ENCODE measurements at places on chromosomes 5 and 9.

DNA sequence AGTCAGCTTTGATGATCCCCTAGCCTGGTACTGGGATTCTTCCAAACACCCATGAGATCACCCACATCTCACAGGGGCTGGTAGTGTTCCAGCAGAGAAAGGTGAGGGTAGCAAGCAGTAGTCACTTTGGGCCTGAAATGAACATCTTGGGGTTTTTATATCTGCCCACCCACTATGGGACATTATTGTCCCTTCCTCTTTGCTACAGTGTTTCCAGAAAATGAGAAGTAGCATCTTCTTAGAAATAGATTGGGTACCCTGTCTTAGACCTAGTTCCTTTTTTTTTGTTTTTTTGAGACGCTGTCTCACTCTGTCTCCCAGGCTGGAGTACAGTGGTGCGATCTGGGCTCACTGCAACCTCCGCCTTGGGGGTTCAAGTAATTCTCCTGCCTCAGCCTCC, 249.2 kb upstream of the ANKRD55 start:
- no peak for DNase-seq

DNA sequence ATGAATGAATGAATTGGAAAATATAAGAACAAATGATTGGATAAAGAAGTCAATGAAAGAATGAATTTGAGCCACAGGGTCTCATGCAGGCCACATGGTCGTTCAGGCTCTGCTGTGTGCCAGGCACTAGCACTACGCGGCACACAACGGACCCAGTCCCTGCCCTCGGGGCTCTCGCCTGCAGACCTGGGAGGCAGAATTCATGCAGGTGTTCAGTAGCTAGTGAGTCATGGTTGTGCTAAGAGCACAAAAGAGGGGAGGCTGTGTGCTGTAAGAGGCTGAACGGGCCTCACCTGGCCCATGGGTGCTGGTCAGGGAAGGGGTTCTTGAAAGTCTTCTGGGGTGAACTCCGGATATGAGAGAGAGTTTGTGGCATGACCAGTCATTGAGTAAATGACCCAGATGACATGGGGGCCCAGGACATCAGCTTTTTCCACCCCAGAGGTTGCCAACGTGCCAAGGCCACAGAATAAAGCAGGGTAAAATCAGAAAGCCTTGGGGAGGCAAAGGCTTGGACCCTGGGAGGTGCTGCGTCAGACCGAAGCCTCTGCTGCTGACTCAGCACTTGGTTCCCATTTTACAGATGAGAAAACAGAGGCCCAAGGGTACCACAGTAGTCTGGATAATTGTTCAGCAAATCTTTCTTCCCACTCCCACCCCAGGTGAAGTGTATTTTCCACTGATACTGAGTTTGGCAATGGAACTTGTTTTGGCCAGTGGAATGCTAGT, 264.3 kb upstream of the MVB12B start:
- DNase-seq: no peak

GRCh38 chr9:88995200-88995577, 3.9 kb downstream of the S1PR3 start:
- DNase-seq: no peak

GRCh38 chr9:6788162-6789016, 30.6 kb downstream of the KDM4C start:
- DNase-seq: no peak

- no peak for DNase-seq
Observed at GRCh38 chr9:129686736-129687135, 21.3 kb downstream of the PRRX2 start.

- no peak for DNase-seq
Observed at GRCh38 chr9:16120231-16120641, 567.4 kb downstream of the CCDC171 start.

- no peak for DNase-seq
Observed at GRCh38 chr5:170389550-170389892, 354 bp upstream of the KCNMB1 start.

DNA sequence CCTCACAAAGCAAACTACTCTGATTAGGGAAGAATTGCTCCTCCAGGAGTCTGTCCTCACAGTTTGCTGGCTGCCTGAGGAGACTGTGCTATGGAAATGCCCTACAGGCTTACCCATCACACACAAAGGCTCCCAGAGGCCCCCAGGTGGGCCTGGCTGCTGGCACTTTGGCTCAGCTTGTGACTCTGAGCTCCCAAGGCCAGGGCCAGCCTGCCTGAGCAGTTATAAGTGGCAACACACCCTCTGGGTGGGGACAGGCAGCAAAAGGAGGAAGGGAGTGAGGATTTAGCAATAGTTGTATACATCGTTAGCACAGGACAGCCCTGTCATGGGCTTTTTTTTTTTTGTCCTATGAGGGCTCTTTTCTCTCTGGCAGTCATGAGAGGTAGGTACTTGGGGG, 103.5 kb downstream of the DAPK1 start:
- no peak for DNase-seq

GRCh38 chr5:132591145-132591544, 34.4 kb downstream of the RAD50 start:
- no peak for DNase-seq

DNA sequence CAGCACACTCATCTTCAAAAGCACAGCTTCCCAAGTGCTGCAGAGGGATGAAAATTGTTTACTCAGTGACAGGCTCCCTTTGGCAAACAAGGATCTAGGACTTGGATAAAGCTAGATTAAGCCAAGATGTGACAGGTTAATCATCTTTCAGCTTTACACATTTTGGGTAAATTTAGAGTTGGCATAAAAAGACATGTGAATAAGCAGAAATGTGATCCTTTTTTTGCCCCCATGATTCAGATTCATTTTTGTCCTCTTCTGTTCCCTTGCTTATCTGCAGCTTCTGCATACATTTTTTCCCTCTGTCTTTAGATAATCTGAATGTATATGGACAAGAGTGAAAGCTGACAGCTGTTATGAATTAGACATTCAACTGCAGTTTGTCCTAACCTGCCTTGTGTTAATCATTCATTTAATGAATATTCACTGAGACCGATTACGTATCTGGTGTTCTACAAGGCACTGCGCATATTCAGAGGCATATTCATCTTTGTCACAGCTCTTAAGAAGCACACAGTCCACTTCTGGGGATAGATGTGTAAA, 19.6 kb downstream of the ADAMTSL1 start:
- DNase-seq: no peak

- no peak for DNase-seq
Observed at GRCh38 chr9:33153666-33154065, 13.5 kb downstream of the B4GALT1 start.

- peak; percentile 37 for DNase-seq
Observed at GRCh38 chr9:129482521-129483414, 138.1 kb downstream of the C9orf50 start.

DNA sequence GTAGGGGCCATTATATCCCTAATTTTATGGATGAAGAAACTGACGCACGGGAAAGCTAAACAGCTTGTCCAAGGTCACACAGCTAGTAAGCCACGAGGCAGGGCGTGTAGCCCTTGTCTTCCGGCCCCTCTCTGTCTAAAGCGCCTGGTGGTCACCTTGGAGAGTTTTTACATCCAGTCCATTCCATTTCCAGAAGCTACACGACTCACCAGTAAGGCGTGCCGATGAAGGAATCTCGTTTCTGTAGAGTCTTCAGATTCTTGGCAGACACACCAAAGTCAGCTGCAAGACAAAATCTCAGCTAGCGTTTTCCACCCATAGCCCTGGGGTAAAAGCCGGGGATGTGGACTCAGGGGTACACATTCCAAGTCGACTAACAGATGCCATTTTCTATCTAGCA, 80.5 kb downstream of the STK10 start:
- no peak for DNase-seq

- no peak for DNase-seq
Observed at GRCh38 chr9:113709721-113710120, 166.4 kb upstream of the ZNF618 start.

DNA sequence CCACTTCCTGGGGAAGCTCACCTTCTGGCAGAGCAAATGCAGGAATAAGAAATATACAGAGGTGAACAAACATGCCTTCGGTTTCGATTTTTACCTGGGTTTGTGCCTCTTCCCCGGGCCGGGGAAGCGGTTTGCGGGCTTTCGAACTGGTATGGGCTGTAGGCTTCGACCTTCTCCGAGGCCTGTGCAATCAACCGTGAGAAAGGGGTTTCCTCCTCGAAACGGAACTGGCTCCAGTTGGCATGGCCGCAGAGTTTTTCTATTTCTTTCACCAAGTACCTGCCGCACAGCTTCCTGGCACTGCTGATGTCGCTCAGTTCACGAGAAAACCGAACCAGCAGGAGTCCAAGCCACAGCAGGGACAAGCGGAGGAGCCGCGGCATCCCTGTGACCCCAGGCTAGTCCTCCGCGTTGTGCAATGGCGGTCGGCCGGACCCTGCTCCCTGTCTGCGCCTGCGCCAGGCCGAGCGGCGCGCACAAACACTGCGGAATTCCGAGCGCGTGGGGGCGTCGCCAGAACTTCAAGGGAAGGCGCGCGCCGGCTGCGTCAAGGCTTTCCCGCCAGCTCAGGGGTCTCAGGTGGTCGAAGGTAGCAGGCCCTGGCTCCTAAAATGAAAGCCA, at the start of gene INSL6:
INSL6 (minus strand) TSS at position 420 of the 621 bp plus-strand sequence; CDS start at position 383, 37 bp downstream.
- no peak for DNase-seq

GRCh38 chr5:17882760-17883488, 248.7 kb downstream of the TAF11L14 start:
- no peak for DNase-seq

GRCh38 chr5:39598661-39599248, 174.0 kb upstream of the DAB2 start:
- no peak for DNase-seq

DNA sequence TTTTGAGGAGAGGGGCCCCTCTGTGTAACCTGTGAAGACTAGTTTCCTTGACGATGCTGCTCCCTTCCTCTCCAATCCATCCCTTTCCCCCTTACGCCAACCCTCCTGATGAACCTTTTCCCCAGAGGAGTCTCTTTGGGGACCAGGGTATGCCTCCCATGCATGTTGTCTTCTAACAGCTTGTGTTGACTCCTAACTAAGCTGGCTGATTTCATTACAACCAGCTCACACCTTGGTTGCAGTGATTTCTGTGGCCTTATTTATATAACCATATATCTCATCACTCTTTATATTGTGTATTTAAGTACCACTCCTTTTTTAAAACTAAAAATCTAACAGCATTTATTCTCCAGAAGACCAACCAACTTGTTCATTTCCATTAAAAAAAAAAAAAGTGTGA, 42.5 kb downstream of the SFXN1 start:
- no peak for DNase-seq

- DNase-seq: no peak
Observed at GRCh38 chr9:72786948-72787347, 165.9 kb downstream of the ALDH1A1 start.

DNA sequence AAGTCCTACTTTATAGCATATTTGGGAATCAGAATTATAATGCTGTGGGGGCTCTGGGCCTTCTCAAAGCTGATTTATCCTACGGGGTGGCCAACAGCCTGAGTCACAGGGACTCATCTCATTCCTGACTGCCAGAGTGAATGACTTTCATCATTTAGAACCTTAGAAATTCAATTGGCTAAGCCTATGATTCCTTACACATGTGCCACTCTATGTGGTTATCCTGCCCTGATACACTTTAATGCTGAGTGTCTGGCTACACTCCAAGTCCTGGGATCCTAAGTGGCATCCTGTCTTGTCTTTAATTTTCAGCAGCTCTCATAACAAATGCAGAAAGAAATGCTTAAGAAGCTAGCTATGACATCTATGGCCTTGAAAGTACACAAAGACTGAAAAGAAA, 75.2 kb upstream of the FREM1 start:
- DNase-seq: no peak

GRCh38 chr5:78560000-78560855, 88.3 kb downstream of the LHFPL2 start:
- DNase-seq: no peak

GRCh38 chr9:700365-701282, 140.9 kb upstream of the DMRT1 start:
- no peak for DNase-seq

- DNase-seq: no peak
Observed at GRCh38 chr5:72487177-72487576, 20.0 kb downstream of the ZNF366 start.

DNA sequence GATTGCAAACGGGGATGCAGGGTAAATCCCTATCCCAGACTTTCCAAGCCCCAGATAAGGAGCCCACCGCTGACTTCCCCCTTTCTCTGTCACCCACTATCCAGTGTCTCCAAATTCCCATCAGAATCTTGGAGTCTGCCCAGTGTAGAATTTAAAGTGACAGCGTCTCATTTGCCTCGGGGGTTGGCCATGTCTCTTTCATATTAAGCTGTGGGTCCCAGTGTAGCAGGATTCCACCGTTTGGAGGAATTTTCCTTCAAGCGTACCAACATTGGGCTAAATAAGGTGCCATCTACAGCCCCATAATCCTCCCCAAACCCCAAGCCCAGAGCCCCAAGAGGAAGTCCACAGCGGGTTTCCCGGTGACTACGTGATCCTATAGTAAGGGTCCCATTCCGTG, 1.1 kb downstream of the BRINP1 start:
- no peak for DNase-seq

- DNase-seq: no peak
Observed at GRCh38 chr5:68884883-68885282, 208.9 kb upstream of the SLC30A5 start.

- DNase-seq: no peak
Observed at GRCh38 chr5:14917719-14918118, 46.1 kb upstream of the ANKH start.

- DNase-seq: no peak
Observed at GRCh38 chr5:154010660-154011059, 28.1 kb downstream of the FAM114A2 start.

- no peak for DNase-seq
Observed at GRCh38 chr9:136848393-136849037, 694 bp upstream of the PHPT1 start.

DNA sequence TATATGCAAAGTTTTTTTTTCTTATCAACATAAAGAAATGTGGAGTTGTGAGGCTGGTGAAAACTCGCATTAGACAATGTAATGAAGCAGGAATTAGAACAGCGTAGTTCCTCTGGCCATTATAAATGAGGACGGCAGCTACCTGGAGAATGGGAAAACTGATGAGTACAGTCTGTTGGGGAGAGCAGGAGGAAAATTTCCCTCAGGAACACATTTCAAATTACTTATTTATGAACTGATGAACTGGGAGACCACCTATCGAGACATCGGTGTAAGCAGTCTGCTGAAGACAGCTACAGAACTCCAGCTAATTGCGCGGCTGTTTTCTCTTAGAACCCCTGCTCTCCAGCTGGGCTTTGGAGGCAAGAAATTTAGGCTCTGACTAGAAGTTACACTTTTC, 343.9 kb upstream of the CLINT1 start:
- DNase-seq: no peak

DNA sequence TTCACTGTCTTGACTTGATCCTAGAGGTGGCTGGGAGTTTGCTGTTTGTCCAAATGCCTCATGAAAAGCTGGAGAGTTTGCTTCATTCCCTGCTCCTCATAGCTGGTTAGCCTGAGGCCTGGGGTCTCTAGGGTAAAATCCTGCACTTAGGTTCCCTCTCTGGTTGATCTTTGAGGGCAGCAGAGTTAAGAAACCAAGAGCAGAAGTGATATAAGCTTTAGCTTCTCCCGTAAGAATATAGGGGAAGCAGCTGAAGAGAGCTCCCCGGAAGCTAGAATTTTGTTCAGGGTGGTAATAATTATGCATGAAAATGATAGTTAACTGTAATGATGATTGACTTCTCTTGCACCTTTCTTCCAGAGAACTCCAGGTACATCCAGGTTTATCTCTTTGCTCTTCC, 1.4 kb downstream of the FAM53C start:
- no peak for DNase-seq
